ENCODE measurements at places on chromosomes 7 and 10.

DNA sequence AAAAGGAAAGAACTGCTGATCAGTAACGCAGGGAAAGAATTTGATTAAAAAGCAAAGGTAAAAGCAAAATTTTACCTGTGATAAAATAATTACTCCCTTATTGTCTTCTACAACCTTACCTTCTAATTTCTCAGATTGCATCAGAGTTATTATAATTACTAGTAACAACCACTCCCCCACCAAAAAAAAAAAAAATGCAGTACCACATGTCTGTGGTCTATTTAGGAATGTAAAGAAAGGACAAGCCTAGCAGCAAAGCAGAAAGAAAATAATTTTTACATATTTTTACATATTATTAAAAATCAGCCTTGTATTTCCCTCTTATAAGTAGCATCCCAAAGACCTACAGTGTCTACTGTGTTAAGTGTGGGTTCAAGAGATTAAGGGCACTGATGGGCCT, 430.4 kb downstream of the TFEC start:
- no peak for DNase-seq

GRCh38 chr7:158353606-158354570, 233.7 kb downstream of the PTPRN2 start:
- DNase-seq = no peak

GRCh38 chr7:99054781-99055180, 89.1 kb downstream of the SMURF1 start:
- no peak for DNase-seq

GRCh38 chr10:34396663-34397062, 418.4 kb downstream of the PARD3 start:
- no peak for DNase-seq

GRCh38 chr7:7119729-7120128, 62.6 kb upstream of the C1GALT1 start:
- no peak for DNase-seq

GRCh38 chr10:102016416-102016815, 39.6 kb downstream of the ARMH3 start:
- DNase-seq = no peak

- DNase-seq = no peak
These were observed 186.2 kb upstream of the NPSR1 start for GRCh38 chr7:34471844-34472243.

DNA sequence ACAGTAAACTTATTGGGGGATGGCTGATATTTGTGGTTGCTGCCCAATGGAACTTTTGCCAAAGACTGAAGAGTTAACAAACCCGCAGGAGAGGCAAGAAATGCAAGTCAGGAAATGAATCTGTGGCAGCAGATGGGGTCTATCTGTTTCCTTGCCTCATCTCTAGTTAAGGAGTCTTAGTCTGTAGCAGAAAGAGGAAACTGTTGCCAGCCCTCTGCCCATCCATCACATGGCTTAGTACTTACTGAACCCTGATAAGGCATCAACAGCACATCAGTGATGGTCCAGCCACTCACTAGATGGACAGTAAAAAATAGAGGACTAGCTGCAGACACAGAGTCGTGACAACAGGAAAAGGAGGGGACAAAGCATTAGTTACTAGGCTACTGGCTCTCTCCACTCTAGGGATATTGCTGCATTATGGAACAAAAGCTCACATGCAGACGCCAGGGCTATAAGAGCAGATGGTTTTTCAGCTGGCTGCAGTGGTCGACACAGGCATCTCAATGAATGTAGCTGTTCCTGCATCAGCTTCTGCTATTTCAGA, 614.7 kb downstream of the PARD3 start:
- no peak for DNase-seq

DNA sequence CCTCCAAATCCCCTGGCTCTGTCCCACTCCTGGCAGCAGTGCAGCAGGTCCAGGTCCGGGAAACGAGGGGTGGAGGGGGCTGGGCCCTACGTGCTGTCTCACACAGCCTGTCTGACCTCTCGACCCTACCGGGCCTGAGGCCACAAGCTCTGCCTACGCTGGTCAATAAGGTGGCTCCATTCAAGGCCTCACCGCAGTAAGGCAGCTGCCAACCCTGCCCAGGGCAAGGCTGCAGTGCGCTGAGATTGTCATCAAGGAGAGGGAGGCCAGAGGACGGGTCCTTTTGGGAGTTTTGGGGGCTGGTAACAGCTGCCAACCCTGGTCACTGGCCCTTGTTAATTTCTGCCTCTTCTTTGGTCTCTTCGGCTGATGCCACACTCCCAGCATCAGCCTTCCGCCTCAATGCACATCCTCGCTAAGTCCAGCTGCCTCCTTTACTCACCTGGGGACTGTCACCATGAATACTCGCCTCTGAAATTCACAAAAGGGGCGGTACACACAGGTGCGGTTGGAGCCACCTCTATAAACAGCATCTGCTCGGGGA, 3.5 kb downstream of the EPO start:
- DNase-seq = no peak

- DNase-seq = no peak
These were observed 24.7 kb upstream of the VIPR2 start for GRCh38 chr7:159169391-159169790.

DNA sequence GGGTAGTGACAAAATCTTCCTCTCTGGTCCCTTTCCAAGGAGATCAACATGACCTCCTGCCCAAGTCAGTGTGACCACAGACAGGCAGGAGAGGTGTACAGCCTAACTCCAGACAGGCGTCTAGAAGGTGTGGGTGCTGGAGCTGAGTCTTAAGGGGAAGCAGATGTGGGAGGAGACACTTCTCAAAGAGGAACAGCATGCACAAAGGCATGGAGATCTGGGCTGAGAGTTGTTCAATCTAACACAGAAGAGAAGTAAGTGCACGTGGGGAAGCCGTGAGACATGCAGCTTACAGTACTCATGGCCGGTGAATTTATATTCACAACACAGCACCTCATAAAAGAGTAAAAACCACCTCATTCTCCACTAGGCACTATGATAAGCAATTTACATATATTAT, 23.8 kb upstream of the GSDME start:
- no peak for DNase-seq

GRCh38 chr7:116348346-116348745, 138.0 kb downstream of the TES start:
- DNase-seq = no peak

DNA sequence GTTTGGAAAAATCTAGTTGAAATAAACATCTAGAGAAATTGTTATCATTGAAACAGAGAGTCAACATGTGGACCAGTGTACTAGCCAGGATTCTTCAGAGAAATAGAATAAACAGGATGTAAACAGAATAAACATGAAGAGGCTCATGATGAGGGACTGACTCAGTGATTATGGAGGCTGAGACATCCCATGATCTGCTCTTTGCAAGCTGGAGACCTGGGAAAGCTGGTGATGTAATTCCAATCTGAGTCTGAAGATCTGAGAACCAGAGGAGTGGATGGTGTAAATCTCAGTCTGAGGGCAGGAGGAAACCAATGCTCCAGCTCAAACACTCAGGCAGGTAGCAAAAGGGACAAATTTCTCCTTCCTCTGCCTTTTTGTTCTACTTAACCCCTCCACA, 62.9 kb upstream of the FAM180A start:
- no peak for DNase-seq

DNA sequence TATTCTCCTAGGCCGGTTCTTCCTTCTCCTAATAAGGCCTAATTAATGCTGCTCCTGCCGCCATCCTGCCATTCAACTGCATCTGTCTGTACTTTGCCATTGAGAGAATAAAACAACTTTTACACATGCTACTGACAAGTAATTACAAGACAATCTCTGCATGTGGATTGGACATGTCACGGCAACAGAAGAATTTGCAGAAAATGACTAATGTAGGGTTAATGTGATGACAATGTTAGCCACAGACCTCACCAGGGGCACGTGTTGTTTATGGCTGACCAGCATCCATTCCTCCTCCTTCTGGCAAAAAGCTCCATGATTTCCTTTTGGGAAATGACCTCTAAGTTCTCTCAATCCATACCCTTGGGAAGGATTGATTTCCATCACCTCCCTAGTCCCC, 58.0 kb downstream of the NEBL start:
- DNase-seq = no peak

GRCh38 chr10:62687230-62687748, 117.2 kb upstream of the ADO start:
- peak; percentile 12 for DNase-seq

GRCh38 chr10:34109952-34110702, 705.0 kb downstream of the PARD3 start:
- DNase-seq = no peak

- DNase-seq = no peak
These were observed 39.6 kb downstream of the GTF2IRD1 start for GRCh38 chr7:74493295-74493694.

DNA sequence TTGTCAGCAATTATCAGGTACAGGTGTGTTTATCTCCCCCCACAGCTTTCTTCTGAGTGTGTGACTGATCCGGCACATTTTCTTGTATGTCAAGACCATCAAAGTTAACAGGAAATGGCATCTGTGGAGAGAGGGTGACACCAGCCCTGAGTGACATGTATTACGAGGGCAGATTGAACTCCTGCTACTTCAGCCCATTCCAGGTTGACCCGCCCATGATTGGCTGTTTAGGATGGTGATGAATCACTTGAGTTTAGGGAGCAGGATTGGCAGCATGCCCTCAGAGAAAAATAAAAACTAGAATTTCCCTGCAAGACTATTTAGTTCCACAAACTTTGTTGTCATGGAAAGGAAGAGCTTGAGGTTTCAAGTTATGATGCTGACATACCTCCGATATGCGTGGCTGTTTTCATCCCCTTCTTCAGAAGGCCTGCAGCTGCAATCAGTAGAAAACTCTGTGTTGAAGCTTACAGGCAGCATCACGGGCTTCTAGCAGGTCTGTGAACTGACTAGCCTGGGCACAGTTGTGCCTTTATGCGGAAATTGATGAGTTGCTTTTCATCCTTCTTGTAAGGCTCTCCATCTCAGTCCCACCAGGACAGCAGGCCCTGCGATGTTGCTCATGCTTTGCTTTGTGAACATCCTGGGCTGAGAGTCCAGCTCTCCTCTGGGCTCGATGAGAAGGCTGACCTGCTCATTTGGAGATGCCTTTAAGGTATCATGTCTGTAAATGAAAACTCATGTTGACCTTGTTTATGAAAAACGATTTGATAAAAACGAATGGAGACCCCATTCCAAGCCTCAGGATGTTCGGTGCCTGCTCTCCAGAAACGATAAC, 8.0 kb upstream of the CELF2 start:
- DNase-seq = no peak

- no peak for DNase-seq
These were observed 215.0 kb downstream of the USP6NL start for GRCh38 chr10:11396311-11396955.

Measured in kidney epithelial cell (primary cell).